ENCODE measurements at places on chromosomes 4 and X. TPM values are rescaled to one million over a fixed set of nuclear protein-coding genes. Genes with fewer than 3 reads are reported as not detected.
A peak's percentile ranks its signal among the peaks of the same experiment; 100 is the strongest.

DNA sequence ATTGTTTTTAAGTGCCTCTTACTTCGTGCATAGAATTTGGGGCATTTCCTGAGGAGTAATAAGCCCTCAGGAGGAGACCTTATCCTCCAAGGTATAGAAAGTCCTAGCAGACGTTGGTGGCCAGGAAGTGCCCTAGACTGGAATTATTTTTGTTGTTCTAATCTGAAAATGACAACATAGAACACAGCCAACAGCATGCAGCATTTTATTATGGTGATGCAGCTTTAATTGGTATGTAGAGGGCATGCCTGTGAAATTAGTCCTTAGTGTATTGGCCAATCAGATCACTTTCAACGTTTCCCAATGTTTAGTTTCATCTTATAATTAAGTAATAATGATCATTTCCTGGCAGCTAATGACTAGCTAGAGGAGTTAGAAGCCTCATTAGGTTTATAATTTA, 199.2 kb downstream of the SHROOM3 start:
- no peak for DNase-seq

DNA sequence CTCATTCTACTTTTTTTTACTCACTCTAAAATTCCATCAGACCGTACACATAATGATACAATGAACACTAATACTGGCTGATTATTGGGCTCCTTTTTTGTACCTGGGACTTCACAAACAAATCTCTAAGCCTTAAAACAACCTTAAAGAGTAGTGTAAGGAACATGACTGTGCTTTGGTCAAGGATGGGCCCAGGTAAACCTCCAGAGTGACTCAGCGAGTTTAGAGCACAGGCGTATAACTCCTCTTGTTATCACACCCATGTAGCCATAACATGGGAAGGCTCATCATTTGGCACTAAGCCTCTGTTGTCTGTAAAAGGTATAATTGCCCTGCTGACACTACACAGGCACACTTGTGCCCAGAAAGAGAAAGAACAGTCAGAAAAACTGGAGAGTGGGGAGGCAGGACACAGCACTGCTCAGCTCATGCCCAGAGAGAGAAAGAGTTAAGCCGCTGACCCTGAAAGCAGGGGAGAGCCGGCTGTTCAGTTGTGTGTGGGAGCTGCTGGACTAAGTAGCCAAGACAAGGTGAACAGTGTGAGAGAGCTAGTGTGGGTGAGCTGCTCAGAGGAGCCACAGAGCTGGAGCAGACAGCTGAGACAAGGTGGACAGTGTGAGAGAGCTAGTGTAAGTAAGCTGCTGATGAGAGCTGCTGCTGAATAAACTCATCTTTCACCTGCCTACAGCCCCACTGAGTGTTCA, 319.6 kb upstream of the BMP3 start:
- peak; percentile 9 for DNase-seq

DNA sequence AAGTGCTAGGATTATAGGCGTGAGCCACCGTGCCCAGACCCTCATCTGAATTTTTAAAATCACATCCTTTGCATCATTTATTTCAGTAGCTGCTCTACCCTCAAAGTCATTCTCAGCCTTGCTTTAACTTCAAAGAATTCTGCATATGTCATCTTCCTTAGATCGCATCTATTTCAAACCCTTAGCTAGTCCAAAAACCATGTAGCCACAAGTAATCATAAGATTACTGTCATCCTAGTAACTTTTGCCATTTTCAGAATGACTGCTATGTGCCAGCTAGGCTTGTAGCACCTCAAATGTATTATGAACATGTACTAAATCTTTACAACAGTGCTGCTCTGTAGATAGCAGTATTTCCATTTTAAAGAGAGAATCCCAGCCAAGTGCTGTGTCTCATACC, 45.5 kb upstream of the KLF3 start:
- DNase-seq: no peak

- no peak for DNase-seq
Observed at GRCh38 chr4:141731481-141731880, 95.1 kb downstream of the IL15 start.

- DNase-seq: no peak
Observed at GRCh38 chr4:112953262-112953661, 96.2 kb upstream of the ANK2 start.

- no peak for DNase-seq
Observed at GRCh38 chrX:45083314-45083713, 117.4 kb downstream of the DIPK2B start.

- no peak for DNase-seq
Observed at GRCh38 chrX:136531951-136532350, at the start of gene VGLL1. TSS of gene VGLL1 (plus strand) at chrX:136532215. CDS start at chrX:136536021, 3,806 bp downstream.

DNA sequence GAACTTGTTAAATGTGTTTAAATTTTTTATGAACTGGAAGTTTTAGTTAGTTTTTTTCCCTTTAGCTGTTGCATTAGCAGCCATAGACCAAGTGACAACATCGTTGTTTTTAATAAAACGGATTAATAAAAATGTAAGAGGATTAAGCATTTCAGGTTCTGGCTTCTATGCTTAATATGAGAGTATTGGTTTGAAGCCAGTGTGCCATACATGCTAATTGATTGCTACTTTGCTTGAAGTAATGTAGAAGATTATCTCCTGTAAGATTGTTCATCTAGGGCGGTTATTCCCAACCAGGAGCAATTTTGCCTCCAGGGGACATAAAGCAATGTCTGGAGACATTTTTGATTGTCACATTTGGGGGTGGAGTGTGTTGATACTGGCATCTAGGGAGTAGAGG, 54.3 kb downstream of the TLL1 start:
- no peak for DNase-seq

- DNase-seq: no peak
Observed at GRCh38 chr4:7960017-7960789, 20.5 kb upstream of the AFAP1 start.

DNA sequence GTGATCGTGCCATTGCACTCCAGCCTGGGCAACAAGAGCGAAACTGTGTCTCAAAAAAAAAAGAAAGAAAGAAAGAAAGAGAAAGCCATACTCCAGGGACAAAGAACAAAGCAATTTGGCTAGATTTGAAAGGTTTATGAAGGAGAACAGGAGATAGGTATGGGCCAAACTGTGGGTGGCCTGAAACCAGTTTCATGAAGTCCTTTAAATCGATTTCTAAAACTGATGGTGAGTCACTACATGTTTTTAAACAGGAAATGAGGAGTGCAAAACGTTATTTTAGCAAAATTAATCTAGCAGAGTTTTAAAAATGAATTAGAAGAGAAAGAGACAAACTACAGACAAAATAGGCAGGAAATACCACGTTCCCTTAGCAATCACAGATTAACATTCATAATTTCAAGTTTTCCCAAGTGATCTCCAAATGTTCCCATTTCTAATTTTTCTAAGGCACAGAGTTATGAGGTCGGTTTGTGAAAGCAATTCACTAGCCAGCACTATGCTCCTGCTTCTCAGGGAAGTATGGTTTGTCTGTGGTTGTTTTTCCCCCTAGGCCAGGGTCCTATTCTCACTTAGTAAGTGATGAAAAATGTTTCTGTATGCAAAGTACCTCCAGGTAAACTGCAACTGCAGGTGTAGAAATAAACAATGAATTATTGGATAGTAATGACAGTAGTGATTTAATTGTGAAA, 190.6 kb downstream of the PPP3CA start:
- no peak for DNase-seq

DNA sequence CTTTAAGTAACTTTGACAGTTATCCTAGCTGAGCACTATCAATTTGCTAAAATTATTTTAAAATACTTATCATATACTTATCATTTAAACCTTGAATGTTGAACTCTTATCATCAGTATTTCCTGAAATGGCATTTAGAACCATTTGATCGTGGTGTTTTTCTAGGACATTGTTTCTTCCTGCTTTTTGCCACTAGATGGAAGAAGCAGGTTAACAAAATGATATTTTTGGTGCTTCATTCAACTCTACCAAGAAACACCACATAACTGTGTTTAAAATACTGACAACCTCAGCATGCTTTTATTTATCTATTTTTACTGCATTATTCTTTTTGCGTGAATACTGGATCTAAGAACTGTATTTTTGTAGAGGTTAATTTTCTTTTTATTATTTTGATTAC, 44.6 kb downstream of the C4orf33 start:
- DNase-seq: no peak

The SOWAHD gene
- 0.92 TPM for polyA plus RNA-seq

The ERCC6L gene
- polyA plus RNA-seq: not detected

Data from kidney (tissue), 22 donors.